AG04449 (cell line): ENCODE measurements at places on chromosomes 7 and 10.

DNA sequence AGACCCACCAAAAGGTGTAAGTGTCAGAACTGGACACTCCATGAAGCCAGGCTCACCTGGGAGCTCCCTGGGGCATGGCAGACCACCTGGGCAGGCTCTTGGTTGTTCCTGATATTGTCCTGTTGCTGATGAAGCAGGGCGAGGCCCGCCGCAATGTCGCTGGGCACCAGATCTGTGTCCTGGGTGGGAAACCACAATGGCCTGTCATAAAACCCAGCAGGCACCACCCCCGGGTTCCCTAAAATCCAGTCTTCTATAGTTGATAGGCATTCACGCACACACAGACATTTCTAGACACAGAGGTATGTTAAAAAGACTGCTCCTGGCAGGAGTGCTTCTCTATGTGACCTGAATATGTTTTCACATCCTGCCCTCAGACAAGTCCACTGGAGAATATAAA, 15.0 kb downstream of the DAGLB start:
- DNase-seq: no peak

- no peak for DNase-seq
Observed at GRCh38 chr10:102927311-102928010, 9.4 kb downstream of the CNNM2 start.

DNA sequence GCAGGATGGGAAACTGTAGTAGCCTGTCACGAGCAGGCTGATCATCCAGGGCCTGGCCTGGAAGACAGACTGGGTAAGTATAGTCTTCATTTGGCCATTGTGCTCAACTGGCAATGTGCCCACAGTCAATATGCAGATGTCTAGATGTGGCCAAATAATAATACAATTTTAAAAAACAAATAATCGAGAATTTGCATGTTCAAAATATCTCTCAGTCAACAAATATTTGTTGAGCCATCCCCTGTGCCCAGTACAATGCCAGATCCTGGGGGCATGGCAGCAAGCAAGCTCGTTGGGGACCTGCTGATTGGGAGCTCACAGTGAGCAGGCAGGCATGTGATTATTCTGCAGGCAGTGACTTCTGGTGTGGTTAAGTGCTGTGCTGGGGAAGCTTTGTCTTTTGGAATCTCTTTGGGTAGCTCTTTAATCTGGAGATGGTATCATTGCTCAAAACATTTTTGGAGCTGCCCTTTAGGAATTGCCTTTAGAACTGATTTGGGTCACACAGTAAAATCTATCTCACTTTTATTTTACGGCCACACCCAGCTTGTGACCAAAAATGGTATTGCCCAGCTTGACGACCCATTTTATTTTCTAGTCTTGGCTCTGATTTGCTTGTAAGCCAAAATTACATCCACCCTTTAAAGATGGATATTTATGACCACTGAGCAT, 92.2 kb downstream of the PLCE1 start:
- DNase-seq: no peak

GRCh38 chr10:65805993-65806392, 1119.8 kb upstream of the LRRTM3 start:
- no peak for DNase-seq

DNA sequence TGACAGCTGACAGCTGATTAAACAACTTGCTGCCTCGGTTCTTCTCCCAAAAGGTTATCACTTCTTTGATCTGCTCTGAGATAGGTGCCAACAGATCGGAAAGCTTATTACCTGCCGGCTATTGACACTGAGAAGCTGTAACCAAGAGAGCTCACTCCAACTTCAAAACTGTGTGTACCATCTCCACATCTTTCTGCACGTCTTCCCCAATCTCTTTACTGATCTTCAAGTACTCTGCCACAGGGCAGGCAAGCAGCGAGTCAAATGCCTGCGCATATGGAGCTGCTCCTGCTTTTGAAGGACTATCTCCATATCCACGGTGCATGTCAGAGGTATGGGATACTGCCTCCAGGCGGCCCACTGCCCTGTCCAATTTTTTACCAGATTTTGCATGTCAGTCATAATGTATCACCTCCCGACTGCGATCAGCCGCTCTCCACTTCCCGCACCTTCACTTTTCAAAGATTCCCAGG, 352 bp upstream of the ZNF485 start:
- DNase-seq: no peak

DNA sequence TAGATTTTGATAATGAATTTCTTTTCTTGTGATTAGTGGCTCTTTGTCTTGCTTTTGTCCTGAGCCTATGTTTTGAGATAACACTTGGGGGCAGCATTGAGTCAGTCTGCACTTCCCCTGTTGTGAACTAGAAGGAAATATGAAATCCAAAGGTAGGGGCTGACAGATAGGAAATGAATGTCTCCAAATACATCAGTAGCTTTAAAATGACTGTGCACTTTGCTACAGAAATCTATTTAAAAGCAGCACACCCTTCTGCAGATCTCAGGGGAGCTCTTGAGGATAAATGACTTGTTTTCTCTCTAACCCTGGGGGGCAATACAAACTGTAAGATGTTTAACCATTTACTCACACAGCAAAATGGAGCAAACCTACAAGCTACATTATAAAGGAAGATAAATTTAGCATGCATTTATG, 176.0 kb upstream of the MYO3A start:
- no peak for DNase-seq

DNA sequence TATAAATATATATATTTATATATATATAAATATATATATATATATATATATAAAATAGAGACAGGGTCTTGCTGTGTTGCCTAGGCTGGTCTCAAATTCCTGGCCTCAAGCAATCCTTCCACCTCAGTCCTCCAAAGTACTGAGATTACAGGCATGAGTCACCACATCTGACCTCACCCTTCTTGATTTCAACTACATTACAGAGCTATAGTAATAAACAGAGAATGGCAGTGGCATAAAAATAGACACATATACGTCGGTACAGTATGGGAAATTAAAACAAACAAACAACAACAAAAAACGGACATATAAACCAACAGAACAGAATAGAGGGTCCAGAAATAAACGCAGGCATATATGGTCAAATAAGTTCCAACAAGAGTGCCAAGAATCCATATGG, 77.6 kb upstream of the PPP1R3A start:
- DNase-seq: no peak

DNA sequence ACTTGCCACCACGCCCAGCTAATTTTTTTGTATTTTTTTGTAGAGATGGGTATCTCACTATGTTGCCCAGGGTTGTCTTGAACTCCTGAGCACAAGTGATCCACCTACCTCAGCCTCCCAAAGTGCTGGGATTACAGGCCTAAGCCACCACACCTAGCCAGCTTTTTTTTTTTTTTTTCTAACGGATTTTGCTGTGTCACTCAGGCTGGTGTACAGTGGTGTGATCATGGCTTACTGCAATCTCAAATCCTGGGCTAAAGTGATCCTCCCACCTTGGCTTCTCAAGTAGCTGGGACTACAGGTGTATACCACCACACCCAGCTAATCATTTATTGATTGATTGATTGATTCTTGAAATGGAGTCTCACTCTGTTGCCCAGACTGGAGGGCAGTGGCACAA, 106.0 kb upstream of the TRIM24 start:
- no peak for DNase-seq

DNA sequence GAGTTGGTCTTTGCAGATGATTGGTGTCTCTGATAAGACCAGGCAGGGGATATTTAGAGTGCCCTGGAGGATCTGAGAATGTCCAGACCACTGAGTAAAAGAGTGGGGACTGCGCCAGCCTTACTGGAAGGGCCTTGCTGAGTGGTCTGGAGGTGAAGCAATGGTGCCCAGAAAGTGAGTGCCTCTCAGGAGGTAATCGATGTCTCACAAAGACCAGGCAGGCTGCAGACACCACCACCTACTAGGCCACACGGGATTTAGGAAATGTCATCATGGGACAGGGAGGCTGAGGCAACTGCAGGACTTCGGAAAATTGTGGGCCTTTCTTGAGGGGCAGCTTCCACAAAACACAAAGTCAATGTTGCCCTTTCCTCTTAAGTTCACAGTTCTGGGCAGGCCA, 57.2 kb upstream of the STEAP1B start:
- no peak for DNase-seq
